ENCODE measurements at places on chromosomes 12 and 14.

DNA sequence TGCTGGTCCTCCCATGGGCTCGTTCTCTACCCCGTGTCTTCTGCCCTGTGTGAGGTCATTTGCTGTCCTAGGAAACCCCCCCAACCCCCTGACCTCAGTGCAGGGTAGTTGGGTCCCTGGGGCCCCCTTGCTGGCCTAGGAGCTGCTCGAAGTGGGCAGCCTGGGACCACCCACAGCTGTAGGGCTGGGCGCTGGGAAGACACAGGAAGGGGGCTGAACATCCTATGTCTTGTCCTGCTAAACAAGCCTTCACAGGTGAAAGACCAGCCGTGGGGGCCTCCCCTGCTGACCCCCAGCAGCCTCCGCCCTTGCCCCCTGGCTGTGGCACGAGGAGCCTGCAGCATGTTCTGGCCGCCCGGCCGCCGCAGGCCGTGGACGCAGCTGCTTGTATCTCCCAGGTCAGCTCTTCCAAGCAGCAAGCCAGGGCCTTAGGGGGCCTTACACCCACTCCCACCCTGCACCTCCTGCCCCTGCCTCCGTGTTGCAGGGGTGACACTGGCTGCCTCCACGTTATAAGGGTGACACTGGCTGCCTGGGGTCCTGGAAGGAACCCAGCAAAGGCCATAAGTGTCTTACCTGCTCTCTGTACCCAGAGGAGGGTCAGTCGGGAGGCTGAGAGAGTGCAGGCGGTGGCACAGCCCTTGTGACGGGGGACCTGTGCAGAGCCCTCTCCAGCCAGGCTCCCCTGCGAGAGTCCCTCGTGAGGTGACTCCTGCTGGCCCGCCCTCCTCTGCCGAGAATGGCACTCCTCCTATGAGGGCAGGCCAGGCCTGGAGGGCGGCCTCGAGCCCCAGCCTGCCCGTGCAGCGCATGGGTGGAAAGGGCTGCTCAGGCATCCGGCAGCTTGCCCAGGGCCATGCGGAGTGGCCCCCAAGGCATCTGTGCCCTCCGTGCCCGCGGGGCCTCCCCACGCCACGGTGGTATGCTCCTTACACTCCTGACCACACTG, 11.5 kb upstream of the TEX22 start:
- DNase-seq: no peak

- DNase-seq: no peak
Measured at GRCh38 chr12:27331291-27331926, 1.2 kb upstream of the BMAL2 start.

GRCh38 chr12:88802096-88802706, 221.9 kb upstream of the KITLG start:
- no peak for DNase-seq

DNA sequence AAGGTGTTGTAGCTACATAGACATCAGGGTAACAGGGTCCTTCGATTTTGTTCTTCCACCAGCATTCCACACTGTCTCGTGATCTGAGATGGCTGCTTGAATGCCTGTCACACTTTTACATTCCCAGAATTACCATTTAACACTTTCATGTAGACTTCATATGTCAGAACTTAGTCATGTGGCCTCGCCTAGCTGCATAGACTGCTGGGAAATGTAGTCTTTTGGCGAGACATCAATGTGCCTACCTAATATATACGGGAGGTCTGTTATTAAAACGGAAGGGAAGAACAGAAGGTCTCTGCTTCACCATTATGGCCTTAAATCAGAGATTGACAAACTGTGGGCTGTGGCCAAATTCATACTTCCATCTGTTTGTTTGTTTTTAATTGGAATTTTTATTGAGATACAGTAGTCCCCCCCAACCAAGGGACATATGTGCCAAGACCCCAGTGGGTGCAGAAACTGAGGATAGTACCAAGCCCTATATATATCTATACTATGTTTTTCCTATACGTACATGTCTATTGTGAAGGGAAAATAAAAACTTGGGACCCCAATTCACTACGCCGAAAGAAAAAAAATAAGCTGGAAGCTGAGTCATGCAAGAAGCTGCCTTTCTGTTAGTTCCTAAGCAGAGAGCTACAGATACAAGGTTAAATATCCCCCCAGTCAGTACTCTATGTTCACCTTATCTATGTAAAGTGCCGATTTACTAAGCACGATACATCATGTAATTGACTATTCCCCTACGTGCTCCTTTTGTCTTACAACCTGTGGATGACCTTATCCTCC, 11.3 kb upstream of the HRK start:
- DNase-seq: no peak

- no peak for DNase-seq
Measured at GRCh38 chr12:131041968-131042833, 88.5 kb downstream of the ADGRD1 start.

DNA sequence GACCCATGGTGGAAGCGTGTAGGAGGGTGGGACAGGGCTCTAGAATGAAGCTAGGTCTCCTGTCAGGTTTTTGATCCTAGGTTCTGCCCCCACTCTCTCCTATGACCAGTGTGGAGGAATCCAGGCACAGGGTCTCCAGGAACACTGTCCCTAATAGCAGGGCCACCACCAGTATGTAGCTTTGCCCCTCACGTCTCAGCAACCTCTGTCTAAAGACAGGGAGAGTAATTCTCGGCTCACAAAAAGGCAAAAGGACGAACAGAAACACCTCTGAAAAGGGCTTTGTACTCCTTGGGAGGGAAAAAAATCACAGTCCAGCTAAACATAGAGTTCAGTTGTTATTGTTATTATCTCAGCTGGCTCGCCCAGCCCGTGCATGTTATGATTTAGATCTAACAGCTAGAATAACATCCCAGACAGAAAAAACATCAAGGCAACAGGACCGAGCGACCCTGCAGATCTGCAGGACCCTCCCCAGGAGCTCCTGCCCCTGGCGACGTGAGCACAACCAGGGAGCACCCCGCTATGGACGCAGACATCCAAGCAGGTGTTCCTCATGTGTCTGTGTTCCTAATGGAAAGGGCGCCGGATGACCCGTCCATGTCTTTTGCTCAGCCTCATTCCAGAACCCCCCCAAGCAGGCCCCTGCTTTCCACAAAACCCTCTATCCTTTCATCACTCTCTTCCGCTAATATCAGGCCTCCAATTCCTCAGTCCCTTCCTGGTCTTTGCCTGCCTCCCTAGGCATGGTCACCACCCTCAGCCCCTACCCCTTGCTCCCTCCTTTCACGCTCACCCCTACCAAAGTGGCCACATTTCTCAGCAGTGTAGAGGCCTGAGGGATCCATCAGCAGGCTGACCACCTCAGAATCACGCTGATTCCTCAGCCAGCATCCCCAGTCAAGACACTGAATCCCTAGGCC, 14.2 kb upstream of the SLC6A12 start:
- DNase-seq: no peak
